ENCODE measurements at places on chromosomes 12 and 14. TPM values are rescaled to one million over a fixed set of nuclear protein-coding genes. Genes with fewer than 3 reads are reported as not detected.
A peak's percentile ranks its signal among the peaks of the same experiment; 100 is the strongest.

GRCh38 chr12:66739940-66740651 lies 61.2 kb upstream of the GRIP1 start:
- DNase-seq, result no peak

DNA sequence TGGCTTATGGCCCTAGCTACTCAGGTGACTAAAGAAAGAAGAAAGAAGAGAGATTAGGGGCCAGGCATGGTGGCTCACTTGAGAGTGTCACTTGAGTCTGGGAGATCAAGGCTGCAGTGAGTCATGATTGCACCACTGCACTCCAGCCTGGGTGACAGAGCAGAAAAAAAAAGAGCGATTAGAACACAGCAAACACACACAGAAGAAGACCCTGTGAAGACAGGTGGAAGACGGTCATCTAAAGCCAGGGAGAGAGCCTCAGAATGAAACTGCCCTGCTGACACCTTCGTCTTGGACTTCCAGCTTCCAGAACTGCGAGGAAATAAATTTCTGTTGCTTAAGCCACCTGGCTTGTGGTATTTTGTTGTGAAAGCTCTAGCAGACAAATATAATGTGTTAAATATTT lies 17.5 kb upstream of the PPP1CC start:
- no peak for DNase-seq

- no peak for DNase-seq
Observed at GRCh38 chr14:100187247-100187833, 27.9 kb upstream of the DEGS2 start.

DNA sequence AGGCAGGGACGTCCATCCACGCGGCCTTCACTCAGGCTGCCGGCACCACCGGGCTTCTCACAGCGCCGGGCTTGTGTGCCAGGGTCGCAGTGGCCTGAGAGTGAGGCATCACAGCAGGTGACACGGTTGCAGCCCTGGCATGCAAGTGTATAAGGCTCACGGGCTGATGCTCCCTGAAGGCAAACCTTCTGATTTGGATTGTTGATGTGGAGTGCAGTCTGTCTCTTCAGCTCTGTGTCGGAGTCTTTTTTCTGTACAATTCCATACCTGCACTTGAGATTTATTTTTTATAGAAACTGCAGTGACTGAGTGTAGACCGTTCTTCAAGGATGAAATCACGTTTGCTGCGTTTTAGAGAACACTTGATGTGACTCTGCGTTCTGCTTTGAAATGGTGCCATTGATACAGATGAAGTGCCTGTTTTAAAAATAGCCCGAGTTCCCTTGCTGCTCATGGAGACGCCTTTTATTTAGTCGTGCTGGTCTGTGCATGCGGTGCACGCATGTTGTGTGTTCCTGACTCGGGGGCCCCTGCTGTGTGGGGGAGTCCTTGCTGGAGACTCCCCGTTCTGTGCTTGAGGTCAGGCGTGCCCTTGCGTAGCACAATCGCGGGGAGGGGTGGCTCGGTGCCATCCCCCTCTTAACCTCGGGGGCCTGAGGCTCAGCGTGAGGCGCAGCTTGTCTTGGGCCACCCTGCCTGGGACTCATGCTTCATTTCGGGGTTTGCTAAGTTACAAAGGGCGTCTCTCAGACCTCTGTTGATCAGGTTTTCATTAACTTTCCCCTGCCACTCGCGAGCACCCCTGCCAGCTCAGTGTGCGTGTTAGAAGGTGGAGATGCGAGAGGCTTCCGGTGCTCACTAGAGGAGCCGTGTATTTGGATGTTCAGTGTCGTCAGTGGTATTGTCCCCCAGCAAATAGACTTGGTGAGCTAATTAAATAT lies 21.6 kb upstream of the AMN start:
- peak; percentile 82 for DNase-seq

GRCh38 chr14:52400846-52401245 lies 86.7 kb downstream of the PTGER2 start:
- no peak for DNase-seq

DNA sequence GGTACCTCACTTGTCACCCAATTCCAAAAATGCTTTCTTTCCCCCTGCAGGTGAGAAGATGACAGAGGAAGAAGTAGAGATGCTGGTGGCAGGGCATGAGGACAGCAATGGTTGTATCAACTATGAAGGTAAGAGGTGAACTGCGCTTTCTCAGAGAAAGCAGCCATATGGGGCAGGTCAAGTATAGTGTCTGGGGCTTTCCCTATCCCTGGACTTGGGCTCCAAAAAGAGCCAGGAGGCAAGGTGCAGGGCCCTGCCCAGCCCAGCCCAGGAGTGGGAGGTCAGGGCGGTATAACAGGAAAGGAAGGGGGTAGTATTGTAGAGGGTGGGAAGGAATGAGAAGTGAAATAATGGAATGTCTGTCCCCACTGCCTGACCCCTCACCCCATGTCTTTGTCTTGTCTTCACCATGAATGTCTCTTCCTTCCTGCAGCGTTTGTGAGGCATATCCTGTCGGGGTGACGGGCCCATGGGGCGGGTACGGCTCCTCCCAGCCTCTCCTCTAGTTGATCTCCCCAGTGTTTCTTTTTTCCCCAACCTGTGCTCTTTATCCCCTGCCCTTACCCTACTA lies 2.1 kb downstream of the MYL6 start:
- DNase-seq, result no peak

DNA sequence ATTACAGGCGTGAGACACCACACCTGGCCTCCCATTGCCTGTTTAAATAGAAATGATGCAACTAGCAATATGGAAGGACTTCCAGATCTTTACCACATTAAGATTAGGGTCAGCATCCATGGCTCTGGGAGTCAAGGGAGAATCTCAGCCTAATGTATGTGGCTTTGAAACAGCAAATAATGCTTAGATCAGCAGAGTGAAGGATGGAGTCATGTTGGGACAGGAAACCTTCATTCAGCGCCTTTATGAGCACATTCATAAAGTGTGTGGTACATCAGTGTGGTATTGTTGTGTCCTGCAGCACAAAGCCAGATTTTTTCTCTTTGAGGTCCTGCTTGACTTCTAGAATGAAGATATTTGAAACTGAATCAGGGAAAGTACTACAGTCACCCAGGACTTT lies 15.3 kb upstream of the SPSB2 start:
- no peak for DNase-seq

GRCh38 chr14:61372379-61372778 lies 51.0 kb downstream of the PRKCH start:
- DNase-seq, result no peak

DNA sequence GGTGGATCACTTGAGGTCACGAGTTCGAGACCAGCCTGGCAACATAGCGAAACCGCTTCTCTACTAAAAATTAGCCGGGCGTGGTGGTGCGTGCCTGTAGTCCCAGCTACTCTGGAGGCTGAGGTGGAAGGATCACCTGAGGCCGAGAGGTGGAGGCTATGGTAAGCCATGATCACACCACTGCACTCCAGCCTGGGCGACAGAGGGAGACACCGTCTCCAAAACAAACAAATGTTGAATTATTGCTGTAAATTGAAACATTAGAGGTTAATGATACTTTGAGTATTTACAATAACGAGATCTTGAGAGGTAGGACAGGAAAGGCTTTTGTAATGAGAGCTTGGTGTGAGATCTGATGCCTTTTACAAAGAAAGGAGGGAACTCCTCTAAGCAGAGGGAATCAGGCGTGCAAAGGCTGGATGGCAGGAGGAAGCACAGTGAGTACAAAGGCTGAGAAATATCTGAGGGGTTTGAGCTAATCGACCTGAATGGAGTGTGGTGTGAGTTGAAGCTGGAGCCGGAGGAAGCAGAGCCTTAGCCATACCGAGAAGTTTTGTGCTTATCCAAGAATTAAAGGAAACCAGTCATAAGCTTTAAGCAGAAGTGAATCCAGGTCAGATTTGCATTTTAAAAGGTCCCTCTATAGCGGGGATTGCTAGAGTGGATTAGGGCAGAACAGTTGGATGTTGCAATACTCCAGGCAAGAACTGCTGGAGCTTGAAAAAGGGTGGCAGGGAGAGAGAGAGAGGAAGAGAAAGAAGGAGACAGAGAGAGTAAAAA lies 1.1 kb downstream of the RHNO1 start:
- peak; percentile 71 for DNase-seq

DNA sequence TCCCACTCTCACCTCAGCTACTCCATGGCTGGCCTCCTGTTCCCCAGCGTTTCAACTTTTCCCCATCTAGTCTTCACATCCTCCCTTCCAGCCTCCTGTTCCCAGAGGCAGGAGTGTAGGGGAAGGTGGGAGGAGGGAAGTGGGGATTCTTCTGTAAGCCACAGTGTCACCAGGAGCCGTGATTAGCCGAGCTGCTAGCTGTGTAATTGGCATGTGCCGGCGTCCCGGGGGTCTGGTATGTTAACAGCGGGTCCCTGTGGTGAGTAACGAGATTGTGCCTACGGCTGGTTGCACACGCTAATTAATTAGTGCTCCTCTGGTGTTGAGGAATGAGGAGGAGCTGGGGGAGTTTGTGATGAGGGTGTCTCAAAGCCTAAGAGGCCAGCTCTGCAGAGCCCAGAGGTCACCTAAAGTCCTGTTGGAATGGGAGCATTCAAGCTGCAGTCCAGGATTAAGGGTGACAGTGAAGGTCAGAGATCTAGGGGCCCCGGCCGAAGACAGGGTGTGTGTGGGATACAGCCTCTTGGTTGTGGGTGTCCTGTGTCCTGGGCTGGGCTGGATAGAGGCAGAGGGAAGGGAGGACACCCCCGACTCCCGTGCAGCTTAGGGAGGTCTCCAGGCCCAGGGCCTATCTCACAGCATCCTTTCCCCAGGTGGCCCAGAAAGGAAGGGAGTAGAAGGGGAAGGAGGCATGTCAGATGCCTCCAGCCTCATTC lies 10.0 kb upstream of the CALCOCO1 start:
- DNase-seq, result peak; percentile 17

DNA sequence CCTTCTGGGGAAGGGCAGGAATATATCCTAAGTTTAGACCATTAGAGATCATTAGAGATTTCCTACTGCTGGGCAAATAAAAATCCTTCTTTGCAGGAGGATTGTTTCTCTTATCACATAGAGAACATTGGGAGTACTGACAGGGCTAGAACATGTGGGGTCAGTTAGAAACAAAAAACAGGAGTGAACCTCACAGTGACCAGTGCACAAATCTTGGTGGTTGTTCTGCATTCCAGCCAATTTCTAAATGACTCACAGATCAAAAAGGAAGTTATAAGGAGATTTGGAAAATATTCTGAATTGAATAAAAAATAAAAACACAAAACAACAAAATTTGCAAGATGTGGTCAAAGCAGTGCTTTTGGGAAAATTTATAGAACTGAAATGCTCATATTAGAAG lies 118.8 kb downstream of the LLPH start:
- DNase-seq, result no peak

GRCh38 chr12:68962877-68963855 lies 30.2 kb upstream of the CPM start:
- no peak for DNase-seq

Gene ZBTB39
- polyA plus RNA-seq, result 5.4 TPM

Gene KRT3
- polyA plus RNA-seq, result not detected

Gene GABARAPL1
- polyA plus RNA-seq, result 4.5 TPM

Gene ENDOU
- 0.03 TPM for polyA plus RNA-seq

Gene OTOGL
- polyA plus RNA-seq, result not detected
